ENCODE measurements at places on chromosomes 11 and 22.

GRCh38 chr11:120914601-120915000, 109.3 kb upstream of the TBCEL start:
- DNase-seq: no peak

DNA sequence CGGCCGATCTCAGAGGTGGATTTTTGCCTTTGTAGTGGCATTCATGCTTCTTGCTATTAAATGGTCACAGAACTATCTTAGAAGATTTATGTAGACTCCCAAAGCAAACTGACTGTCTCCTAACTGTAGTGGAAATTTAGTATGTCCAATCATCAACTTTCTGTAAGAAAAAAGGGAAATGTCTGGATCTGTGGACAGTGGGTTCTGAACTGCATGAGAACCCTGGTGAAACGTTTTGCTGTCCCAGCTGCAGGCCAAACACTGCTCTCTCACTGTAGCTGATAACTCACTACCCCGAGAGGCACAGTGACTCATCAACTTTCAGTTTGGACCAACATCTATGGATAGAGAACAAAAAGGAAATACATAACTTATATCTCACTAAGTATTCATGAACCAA, 387.1 kb downstream of the SOX6 start:
- DNase-seq: no peak

DNA sequence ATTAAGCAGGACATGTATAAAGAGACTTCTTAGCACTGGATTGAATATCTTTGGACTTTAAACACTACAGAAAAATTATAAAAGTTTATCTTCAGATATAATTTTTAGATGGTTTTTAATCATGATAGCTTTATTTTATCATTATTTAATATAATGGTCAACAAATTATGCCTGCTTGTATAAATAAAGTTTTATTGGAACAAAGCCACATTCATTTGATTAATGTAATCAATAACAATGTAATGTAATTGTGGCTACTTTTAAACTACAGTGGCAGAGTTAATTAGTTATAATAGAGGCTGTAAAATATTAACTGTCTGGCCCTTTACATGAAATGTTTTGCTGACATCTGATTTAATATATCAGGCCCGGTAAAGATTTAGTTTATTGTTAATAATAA, 70.0 kb downstream of the STIM1 start:
- no peak for DNase-seq

- no peak for DNase-seq
Observed at GRCh38 chr11:32466279-32466915, 31.1 kb upstream of the WT1 start.

GRCh38 chr11:119991022-119991404, 146.9 kb downstream of the TRIM29 start:
- no peak for DNase-seq

DNA sequence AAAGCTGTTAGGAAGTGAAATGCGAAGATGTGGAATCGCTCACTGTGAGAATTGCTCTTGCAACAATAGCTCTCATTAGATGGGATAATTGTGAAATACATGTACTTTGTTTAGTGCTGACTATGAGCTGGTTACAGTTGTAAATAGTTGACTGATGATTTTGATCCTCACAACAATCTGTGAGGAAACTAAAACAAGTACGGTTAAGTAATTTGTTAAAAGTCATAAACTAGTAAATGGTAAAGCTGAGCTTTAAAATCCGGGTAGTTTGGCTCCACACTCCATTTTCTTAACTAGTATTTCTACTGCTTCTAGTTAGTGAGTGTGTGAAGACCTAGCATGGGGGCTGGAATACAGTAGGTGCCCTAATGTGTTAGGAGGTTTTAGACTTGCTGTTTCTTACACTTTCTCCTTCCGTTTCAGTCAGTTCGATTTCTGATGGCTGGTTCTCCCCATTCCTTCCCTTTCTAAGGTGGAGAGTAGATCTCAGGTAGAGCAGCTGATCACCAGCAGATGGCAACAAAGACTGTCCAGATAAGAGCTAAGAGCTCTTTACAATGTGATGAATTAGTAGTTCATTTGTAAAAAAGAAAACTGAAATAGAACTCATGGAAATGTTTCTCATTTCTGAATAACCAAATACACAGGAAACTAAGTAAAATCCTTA, 16.3 kb upstream of the CYP2R1 start:
- no peak for DNase-seq

DNA sequence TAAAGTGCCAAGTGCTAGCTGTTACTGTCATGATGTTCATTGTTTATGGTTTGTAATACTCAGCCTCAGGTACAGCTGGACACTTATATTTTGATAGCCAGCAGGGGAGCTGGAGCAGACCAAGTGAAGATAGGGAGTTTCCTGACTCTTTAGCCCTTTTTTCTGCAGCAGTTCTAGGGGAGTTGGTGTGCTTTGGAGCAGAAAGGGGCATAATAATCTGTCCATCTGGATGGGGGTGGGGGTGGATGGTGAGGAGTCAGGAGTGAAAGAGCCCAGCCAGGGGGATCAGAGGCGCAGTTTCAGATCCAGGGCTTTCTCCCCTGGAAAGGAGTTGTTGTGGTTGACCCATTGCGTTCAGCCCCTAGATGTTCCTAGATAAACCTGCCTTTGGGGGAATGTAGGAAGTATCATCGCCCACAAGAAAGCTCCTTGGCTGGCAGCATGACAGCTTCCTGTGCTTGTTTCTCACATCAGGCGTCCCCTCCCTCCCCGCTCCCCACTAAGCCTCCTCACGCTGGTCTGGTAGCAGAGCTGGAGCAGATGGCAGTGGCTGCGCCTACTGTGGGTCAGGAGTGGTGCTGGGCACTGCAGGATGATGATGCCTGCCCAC, 41.9 kb downstream of the MED15 start:
- no peak for DNase-seq

DNA sequence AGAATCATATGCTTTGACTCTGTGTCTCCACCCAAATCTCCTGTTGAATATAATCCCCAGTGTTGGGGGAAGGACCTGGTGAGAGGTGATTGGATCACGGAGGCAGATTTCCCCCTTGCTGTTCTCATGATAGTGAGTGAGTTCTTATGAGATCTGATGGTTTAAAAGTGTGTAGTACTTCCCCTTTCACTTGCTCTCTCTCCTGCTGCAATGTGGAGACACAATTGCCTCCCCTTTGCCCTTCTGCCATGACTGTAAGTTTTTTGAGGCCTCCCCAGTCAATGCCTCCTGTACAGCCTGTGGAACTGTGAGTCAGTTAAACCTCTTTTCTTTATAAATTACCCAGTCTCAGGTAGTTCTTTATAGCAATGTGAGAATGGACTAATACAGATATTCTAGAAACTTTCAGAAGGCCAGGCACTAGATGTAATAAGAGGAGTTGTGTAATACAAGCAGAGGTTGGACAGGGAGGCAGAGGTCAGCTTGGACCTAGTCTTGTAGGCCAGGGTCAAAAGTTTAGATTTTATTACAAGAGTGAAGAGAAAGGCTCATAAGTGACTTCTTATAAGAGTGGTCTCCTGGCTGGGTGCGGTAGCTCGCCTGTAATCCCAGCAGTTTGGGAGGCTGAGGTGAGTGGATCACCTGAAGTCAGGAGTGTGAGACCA, 9.3 kb upstream of the SERPING1 start:
- DNase-seq: no peak

GRCh38 chr22:39279170-39279850, 34.5 kb upstream of the PDGFB start:
- no peak for DNase-seq

DNA sequence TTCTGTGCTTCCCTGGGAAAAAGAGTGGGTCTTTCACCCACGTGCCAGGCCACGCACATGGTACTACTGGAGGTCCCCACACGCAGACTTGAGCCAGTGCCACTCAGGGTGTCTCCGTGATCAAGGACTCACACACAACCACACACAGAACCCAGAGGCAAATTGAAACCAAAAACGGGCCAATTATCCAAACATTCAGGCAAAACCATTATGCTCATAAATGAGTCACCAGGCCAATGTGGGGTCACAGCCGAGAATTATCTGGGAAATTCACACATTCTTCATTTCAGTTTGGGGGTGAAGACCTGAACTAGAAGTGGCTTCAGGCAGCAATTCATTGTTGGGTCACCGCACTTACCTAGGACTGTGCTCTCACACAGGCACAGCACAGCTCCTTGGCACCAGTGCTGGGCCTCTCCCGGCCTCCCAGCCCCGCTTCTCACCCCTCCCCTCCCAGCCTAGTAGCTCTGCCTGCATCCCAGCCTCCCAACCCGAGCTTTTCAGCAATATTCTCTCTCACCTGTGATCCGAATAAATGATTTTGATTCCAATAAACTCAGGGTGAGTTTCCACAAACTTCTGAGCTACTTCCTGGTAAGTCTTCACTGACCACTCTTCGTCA, 28.0 kb downstream of the ADA2 start:
- DNase-seq: peak; percentile 11

DNA sequence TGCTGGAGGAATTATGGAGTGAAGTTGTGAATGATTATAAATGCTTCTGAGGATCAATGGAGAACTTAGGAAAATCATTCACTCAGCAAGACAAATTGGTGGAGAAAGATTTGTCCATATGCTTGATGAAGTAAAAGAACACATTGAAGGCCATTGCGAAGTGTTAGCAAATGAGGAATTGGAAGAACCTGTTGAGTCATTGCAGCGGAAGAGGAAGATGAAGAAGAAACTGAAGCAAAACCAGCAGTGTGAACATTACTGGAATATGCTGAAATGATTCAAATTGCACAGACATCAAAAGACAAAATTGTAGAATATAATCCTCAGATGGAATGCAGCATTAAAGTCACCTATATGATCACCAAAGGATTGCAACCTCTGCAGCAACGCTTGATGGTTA, 168.1 kb downstream of the ADAMTS15 start:
- DNase-seq: no peak

DNA sequence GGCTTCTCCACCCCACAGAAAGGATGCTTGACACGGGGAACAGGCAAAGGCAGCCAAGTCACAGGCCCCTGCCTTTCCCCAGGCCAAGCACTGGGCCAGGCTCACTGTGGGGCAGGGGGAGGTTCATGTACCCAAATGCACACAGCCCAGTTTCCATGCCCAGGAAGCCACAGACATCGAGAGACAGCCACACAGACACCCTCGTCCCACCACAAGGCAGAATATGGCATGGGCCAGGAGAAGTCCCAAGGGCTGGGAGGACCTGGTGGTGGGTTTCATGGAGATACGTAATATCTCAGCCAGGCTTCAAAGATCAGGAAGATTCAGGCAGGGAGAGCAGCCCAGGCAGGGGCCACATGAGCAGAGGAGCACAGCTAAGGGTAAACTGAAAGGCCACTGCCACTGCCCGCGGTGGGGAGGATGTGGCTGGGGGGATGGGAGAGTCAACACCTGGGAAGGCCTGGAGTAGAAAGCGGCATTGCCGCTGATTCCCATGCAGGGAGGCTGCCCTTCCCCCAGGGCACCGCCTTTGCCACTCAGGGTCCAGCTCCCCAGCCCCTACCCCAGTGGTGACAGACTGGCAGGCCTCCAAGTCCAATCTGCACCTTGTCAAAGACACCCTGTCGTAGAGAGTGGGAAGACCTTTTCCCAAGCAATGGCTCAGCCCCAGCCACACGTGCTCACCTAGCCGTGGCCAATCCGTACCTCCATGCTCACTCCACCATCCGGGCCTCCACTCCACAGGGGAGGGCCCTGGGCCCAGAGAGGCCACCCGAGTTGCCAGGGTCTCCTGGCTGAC, 2.4 kb upstream of the MFNG start:
- DNase-seq: no peak

DNA sequence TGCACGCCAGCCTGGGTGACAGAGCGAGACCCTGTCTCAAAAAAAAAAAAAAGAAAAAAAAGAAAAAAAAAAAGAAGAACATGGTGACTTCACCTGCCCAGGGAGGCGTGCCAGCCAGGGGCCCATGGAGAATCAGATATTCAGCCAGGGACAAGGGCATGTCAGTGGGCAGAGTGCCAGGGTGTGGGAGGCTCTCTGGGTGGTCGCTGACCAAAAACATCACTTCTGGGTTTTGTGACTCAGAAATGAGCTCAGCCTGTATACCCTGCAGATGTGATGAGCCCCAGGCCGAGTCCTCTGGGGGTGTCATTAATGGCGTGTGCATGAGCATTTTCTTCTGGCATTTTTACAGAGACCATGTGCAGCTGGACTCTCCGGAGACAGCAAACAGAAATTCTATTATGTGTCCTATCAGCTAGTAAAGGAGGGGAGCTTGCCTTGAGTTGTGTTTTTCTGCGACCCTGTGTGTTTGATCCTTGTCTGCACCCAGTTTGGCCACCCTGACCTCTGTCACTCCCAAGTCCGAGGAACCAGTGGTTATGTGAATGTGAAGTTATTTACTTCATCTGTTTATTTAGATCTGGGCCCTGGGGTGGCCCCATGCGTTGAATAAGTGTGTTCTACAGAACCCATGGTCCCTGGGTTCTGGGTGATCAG, 53.6 kb downstream of the BCR start:
- peak; percentile 69 for DNase-seq

- peak; percentile 89 for DNase-seq
Observed at GRCh38 chr11:70270104-70270876, at the start of gene PPFIA1. PPFIA1 (plus strand) TSS chr11:70270690; CDS start chr11:70272173, 1,483 bp downstream.

DNA sequence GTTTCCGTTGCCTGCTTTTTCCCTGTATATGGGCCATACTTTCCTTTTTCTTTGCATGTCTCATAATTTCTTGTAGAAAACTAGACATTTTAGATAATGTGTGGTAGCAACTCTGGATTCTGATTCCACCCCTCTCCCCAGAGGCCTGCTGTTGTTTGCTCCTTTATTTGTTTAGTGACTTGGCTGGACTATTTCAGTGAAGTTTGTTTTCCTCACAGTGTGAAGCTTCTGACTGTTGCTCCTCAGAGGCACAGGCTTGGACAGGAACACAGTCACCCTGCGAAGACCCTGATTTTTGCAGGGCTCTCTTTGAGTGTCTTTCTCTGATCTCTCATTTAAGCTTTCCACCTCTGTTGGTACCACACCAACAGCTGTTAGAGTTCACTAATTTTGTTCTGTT, 72.5 kb downstream of the SWAP70 start:
- no peak for DNase-seq

DNA sequence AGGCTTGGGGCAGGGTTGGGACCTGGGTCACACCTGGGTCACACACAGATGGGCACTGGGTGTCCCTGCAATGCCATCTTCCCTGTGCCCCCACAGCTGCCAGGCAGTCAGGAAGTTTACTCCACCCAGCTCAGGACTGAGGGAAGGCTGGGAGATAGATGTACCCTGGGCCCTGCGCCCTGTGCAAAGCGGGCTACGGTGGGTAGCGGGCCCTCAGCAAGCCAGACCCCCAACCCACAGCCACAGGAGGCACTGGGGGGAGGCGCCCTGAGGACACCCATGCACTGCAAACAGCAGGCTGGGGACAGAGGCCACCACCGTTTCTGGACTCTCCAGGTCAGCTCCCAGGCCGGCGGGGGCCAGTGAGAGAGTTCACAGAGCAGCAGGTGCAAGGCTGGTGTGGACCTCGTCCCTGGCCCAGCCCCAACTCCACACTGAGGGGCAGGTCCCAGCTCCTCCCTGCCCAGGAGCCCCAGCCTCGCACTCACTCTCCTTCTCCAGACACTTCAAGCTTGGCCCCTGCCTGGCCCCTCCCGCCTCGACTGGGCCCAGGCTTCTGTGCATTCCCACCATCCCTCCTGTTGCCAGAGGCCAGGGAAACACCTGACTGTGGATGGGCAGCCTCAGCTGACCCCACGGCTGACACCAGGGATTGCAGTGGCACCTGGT, 4.9 kb downstream of the DUSP8 start:
- DNase-seq: no peak

GRCh38 chr11:24134879-24135589, 361.8 kb upstream of the LUZP2 start:
- no peak for DNase-seq

GRCh38 chr11:94635072-94635471, 67.9 kb downstream of the PIWIL4 start:
- no peak for DNase-seq
